ENCODE measurements at places on chromosomes 7 and 10. TPM values are rescaled to one million over a fixed set of nuclear protein-coding genes. Genes with fewer than 3 reads are reported as not detected.

GRCh38 chr10:75531571-75532031, 100.2 kb downstream of the LRMDA start:
- DNase-seq, result no peak

DNA sequence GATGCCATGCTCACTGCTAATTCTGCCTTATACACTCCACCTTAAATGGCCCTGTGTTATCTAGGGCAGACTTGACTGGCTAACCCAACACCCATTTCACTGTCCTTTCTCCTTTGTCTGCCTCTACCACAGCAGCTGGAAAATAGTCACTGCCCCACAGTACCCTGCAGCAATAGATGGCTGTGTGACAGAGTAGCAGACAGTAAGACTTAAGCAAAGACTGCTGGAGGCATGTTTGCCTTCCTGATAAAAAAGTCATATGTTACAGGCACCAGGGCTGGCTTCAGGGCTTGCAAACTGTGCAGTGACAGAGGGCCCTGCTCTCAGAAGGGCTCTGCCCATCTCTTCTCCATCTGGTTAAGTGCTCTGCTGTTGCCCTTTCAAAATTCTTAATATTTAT, 332.6 kb upstream of the GHITM start:
- no peak for DNase-seq

Gene STEAP1B
- 1.8 TPM for polyA plus RNA-seq

DNA sequence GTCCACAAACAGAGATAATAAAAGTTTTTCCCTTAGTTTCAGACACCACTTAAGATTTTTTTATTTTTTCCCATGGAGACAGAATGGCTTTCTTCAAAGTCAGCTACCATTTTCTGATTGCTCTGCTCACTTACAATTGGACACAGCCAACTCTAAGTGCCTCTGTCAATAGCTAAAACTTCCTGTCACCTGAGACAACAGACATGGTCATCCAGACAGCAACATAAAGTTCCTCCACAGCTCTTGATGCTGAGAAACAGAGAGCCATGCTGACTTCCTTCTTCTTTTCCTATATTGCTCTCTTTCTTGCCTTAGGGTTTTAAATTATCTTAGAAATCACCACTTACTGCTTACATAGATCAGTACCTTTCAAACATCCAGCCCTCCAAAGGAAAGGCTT, 12.0 kb downstream of the ZNF800 start:
- DNase-seq, result no peak

- DNase-seq, result no peak
Observed at GRCh38 chr10:24247841-24248240, 38.9 kb downstream of the KIAA1217 start.

DNA sequence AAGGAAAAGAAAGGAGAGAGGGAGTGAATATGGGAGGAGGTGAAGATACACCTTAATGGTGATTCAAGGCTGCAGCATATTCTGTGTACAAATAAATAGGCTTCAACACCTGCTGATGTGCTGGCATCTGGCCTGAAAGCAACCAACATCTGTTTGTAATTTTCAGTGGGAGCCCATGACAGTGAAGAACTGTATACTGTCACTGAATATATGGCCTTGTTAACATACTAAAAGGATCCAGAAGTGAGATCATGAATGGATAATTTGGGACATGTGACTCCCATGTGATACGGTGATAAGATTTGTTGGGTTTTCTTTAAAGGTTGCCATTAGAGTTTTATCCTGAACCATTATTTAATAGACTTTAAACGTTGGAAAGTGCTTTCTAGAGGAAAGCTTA, 459.3 kb downstream of the CNTNAP2 start:
- no peak for DNase-seq

Measured in hindlimb muscle (tissue), 1 donor.